ENCODE measurements at places on chromosomes 5 and 9. TPM values are rescaled to one million over a fixed set of nuclear protein-coding genes. Genes with fewer than 3 reads are reported as not detected.

Gene CD274
- polyA plus RNA-seq, result 0.67 TPM

GRCh38 chr9:28882529-28882928, 1309.2 kb upstream of the C9orf72 start:
- DNase-seq, result no peak

GRCh38 chr5:102523541-102524175, 24.9 kb upstream of the SLCO6A1 start:
- no peak for DNase-seq

Gene CDC23
- polyA plus RNA-seq, result 46.3 TPM

DNA sequence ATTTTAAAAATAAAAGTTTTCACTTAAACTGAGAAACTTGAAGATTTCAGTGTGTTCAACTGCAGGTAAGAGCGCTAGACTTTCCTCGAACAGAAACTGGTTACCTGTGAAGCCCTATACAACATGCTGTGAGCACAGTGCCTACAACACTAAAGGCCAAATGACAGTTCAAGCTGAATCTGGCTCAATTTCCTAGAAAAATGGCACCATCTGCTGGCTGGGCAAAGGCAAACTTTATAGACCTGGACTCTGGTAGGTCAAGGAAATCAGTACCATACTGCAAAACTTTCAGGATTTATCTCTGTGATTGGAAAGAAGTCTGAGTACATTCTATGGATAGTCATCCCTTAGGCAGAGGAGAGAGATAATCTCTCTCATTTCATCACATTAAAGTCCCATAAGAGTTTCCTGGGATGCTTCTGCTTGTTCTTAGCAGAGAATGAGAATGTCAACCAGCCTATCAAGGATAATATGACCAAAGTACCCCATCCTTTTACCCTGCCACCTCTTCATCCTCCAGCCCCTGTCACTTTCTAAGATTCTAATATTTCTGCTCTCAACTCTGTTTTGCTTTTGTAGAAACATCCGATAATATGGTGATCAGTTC, 31.8 kb upstream of the FOXB2 start:
- no peak for DNase-seq

- DNase-seq, result no peak
Measured at GRCh38 chr5:7754997-7755596, 95.8 kb downstream of the CFAP90 start.

DNA sequence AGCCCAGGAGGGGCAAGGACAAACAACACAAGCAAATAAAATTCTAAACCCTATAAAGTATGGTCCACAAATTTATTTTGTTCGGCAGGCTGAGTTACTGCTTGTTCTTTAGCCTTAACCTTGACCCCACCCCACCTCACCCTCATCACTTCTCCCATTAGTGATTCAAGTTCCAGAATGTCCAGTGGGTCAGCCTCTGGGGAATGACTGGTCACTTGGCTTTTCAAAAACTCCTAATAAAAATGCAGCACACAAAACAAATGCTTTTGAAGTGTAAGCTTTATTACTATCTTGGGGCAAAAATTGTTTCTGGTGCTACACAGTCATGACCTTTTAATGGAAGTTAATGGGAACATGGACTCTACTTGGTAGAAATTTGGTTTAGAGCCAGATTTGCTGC, 142.1 kb downstream of the MPDZ start:
- DNase-seq, result no peak

- peak; percentile 39 for DNase-seq
Measured at GRCh38 chr5:168600409-168600808, 21.2 kb upstream of the PANK3 start.

GRCh38 chr5:78983601-78984438, 1.3 kb downstream of the ARSB start:
- no peak for DNase-seq

GRCh38 chr9:115192835-115193525, 75.0 kb upstream of the TNC start:
- DNase-seq, result no peak

GRCh38 chr9:137907776-137908175, 30.2 kb downstream of the CACNA1B start:
- DNase-seq, result no peak

Gene CCDC192
- 0.73 TPM for polyA plus RNA-seq

DNA sequence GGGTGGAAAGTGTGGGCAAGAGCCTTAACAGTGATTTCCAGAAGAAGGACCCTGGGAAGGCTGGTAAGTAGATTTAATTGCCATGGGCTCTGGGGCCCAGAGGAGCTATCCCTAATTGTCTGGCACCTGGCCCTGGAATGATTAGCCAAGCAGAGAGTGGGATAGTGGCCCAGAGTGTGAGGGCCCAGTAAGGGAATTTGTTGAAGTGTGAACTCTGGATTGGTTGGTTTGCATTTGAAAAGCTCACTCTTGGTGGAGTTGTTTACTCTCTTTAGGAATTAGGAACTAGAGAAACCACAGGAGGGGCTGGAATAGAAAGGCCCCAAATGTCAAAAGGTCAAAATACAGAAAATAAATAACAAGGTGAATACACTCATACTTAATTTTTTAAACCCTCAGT, 207.1 kb downstream of the GABRG2 start:
- no peak for DNase-seq

GRCh38 chr5:108238936-108239887, 142.7 kb downstream of the FBXL17 start:
- no peak for DNase-seq

GRCh38 chr5:9716838-9717281, 86.7 kb upstream of the TAS2R1 start:
- DNase-seq, result no peak

Gene CCL21
- polyA plus RNA-seq, result 23.5 TPM

Gene MARVELD2
- polyA plus RNA-seq, result 24.1 TPM

Gene TEK
- 29.3 TPM for polyA plus RNA-seq

Gene ANKRD34B
- polyA plus RNA-seq, result 0.49 TPM

Gene ADAM19
- polyA plus RNA-seq, result 21.3 TPM

GRCh38 chr9:82790875-82791274, 272.1 kb downstream of the RASEF start:
- DNase-seq, result no peak

Gene DOK3
- 4.3 TPM for polyA plus RNA-seq

Gene ANKRD20A1
- polyA plus RNA-seq, result 0.81 TPM

GRCh38 chr9:85960688-85961093, 19.7 kb downstream of the NAA35 start:
- no peak for DNase-seq

DNA sequence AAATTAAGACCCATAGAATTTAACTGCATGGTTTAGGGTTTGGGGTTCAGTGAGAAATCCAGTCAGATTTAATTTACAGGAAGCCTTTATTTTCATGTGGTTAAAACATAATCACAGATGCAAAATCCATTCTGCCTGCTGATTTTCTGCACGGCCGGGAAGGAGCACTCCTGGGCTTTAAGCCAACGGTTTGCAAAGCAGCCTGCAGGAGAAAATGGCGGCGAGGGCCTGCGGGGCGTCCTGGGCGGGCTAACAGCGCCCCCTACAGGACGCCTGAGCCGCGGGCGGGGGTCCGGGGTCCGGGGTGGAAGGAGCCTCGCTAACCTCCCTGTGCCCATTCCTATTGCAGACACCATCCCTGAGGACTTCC, 47.6 kb downstream of the THBS4 start:
- peak; percentile 48 for DNase-seq

Gene LRRTM2
- 3.0 TPM for polyA plus RNA-seq

Gene NKD2
- polyA plus RNA-seq, result 7.8 TPM

DNA sequence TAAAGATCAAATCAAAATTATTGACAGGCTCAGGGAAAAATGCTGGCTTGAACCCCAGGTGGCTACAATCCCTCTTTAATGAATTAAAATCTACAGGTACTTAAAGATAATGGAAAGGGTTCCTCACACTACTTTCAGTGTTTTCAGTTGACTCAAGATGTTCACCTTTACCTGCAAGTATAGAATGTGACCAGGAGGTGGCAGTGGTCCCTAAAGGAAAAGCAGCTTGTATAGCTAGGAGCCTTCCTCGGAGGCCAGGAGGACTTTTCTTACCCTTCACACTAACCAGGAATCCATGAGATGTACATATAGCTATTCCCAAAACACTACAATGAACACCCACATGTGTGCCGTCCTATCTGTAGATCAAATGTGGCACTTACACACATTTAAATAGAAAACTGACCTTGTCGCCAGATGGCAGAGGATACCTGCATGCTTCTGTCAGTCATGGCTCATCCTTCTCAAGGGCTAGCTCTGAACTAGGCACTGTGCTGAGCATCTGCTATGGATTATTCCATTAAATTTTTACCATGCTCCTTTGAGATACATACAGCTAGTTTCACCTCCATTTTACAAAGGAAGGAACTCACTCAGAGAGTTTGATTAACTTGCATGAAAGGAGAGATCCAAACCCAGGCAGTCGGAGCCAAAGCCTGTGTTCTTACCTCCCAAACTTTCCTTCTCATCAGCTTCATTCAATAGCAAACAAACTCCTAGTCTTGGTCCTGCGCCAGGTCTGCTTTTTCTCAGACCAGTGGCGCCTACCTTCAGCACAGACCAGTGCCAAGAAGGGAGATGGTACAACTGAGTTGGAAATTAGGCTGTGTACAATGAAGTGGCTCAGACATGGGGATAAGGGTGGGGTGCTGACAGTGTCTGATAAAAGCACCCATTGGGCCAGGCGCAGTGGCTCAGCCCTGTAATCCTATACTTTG, 24.5 kb downstream of the C9orf152 start:
- no peak for DNase-seq

Gene PDLIM4
- polyA plus RNA-seq, result 19.6 TPM

Gene RNF180
- polyA plus RNA-seq, result 10.7 TPM

DNA sequence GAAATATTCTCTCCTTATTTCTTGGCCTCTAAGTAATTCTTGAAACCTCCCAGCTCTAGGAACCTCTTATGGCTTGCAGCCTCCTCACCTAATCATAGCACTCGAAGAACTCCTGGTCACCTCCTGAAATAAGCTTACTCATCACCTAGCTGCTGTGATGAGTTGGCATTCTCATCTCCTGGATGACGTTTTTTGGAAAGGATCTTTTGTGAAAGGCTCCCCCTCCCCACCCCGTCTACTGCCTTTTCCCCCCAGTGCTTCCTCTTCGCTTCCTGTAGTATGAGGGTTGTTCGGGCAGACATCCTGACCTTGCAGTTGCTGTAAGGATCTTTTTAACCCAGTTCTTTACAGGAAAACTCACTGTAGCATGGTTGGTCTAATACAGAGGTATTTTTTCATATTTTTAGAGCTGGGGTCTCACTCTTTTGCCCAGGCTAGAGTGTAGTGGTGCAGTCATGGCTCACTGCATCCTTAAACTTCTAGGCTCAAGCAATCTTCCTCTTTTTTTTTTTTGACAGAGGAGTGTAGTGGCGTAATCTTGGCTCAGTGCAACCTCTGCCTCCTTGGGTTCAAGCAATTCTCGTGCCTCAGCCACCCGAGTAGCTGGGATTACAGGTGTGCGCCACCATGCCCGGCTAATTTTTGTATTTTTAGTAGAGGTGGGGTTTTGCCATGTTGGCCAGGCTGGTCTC, 41.8 kb downstream of the ARHGAP26 start:
- no peak for DNase-seq

DNA sequence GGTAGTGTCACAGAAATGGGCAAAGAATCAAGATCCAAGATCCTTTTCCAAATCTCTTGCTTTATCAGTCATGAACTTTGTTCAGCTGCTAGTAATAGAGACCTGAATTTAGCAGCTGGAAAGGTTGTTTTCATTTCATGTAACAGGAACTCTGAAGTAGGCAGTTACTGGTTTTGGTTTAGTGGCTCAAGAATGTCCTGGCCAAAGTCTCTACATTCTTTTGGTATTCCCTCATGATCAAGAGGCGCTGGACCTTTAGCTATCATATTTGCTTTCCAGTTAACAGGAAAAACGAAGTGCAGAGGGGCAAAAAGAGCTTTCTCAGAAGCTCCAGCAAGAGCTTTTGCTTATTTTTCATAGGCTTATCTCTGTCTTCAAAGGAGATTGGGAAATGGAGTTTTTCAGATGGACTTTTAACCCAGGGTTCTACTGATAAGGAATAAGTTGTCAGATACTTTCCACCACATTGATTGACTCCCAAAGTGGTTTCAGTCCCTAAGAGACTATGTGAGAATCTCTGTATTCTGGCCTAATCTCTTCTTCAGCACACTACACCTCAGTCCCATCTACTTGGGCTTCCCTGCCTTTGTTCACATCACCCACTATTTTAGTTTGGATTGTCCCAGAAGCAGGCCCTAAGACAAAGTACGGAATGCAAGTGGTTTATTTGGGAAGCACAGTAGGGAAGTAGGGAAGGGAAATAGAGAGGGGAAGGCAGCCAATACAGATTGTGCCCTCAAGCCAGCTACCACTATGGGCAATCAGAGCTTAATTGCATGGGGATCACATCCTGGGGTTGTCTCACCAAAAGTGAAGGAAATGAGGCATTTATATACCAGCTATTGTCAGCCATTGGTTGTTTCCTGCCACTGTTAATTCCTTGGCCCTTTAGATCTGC, 359.3 kb downstream of the LRRC70 start:
- no peak for DNase-seq

Gene MRPL22
- polyA plus RNA-seq, result 38.3 TPM

Gene PFN3
- 1.5 TPM for polyA plus RNA-seq
